ENCODE measurements at places on chromosomes 12 and 14.

DNA sequence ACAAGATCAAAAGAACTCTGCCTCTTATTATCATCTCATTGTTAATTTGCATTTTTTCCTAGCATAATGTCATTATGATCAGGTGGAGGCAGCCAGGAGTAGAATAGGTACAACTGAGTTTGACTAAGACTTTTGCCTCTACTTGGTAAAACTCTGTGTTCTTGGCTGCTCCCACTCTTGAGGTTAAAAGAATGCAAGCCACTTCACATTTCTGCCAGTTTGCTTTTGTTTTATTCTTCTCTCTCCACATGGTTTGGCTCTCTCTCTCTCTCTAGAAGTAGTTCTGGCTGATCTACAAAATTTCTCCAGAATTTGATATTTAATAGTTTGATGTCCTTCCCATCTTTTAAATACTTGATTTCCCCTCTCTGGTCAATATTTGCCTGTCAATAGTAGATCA is 170.7 kb upstream of the E2F7 start:
- DNase-seq, result no peak

GRCh38 chr12:107662484-107662883 is 23.1 kb upstream of the PWP1 start:
- DNase-seq, result no peak

- DNase-seq, result no peak
These were observed 95.3 kb downstream of the FGD4 start for GRCh38 chr12:32494656-32495055.

GRCh38 chr12:89427508-89428156 is 75.3 kb upstream of the DUSP6 start:
- no peak for DNase-seq

DNA sequence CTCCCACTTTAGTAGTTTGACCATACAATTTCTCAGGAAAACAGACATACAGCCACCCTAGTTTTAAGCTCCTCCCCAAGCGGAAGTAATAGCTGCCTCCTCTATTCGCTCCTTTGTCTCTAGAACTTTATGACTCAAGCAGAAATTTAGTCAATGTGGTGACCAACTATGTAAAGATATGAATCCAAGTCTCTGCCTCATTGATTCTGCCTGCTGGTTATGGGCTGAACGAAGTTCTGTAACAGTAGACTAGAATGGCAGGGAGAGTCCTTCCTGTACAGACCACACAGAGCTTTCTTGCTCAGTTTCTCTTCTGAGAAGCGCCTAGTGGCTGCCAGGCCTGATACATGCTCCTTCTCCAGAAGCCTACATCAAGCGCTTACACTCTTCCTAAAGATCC is 19.1 kb downstream of the KICS2 start:
- no peak for DNase-seq

- no peak for DNase-seq
These were observed 2.3 kb downstream of the ZNF410 start for GRCh38 chr14:73888971-73889370.

DNA sequence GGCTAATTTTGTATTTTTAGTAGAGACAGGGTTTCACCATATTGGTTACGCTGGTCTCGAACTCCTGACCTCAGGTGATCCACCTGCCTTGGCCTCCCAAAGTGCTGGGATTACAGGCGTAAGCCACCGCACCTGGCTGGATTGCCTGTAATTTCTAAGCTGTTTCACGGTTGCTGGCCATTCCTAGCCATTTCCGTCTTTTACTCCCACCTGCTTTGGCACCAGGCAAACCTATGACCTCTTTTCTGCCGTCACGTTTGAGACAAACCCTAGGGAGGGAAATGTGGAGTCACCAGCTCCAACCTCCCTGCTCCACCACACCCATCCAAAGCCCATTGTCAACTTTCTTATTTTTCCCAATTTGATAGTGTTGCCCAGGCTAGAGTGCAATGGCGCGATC is 1.2 kb downstream of the GPR132 start:
- DNase-seq, result no peak

- DNase-seq, result peak; percentile 49
These were observed 37.2 kb downstream of the RDH12 start for GRCh38 chr14:67738740-67739504.

GRCh38 chr14:24297190-24297964 is 2.2 kb downstream of the DHRS1 start:
- no peak for DNase-seq

GRCh38 chr12:93616584-93617101 is 44.2 kb downstream of the SOCS2 start:
- no peak for DNase-seq

GRCh38 chr14:73588695-73589094 is 3.0 kb upstream of the ACOT4 start:
- no peak for DNase-seq

DNA sequence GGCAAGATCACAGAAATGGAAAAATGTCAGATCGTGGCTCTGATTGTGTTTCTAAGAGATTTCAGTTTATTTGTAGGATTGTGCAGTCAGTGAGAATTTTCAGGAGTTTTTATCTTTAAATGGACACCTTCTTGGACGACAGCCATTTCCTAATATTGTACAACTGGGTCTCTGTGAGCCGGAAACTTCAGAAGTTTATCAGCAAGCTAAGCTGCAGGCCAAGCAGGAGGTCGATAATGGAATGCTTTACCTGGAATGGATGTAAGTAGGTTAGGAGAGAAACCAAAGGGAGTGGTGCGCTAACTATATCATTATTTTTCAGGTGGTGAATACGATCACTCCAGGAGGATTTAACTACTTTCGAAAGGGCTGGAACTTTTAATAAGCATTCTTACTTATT is 26.4 kb downstream of the APAF1 start:
- no peak for DNase-seq

GRCh38 chr12:90543841-90544240 is 411.1 kb downstream of the CCER1 start:
- DNase-seq, result no peak

- DNase-seq, result no peak
These were observed 111.9 kb upstream of the DDHD1 start for GRCh38 chr14:53265025-53265424.

- no peak for DNase-seq
These were observed 16.4 kb downstream of the ACVRL1 start for GRCh38 chr12:51923506-51924365.

GRCh38 chr14:21299562-21300130 is 19.8 kb downstream of the RPGRIP1 start:
- DNase-seq, result no peak

DNA sequence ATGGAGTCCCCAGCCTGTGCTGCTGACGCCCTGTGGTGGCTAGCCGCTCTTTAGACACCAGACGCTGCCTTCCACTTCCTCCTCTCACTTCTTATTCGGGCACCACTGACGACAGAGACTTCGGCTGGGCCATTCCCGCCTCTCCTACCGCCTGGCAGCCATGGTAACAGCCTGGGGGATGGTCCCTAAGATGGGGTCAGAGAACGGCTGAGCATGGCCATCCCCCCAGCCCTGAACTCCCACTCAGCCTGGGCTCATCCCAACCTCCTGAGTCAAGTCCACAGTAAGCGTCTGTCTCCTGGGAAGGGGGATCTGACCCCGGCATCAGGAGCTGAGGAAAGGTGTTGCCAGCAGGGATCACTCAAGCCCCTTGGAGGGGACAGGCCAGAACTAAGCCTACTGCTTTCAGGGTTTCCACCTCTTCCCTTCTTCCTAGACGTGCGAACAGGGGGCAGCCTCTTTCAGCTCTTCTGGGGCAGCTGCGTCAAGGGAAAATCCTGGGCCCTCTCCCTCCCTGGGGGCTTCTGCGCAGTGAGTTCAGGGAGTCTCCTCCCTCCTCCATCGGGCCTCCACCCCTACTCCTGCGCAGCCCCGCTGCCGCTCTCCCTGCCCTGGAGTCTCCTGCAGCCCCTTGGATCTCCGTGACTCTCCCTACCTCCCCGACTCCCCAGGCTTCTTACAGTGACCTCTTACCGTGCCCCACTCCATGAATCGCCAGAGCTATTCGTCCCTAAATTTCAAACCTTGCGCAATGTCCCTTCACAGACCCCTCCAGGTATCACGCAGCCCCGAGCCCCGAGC is 643 bp upstream of the TAMALIN start:
- DNase-seq, result no peak

- no peak for DNase-seq
These were observed 53.7 kb upstream of the GNPNAT1 start for GRCh38 chr14:52845081-52845480.

DNA sequence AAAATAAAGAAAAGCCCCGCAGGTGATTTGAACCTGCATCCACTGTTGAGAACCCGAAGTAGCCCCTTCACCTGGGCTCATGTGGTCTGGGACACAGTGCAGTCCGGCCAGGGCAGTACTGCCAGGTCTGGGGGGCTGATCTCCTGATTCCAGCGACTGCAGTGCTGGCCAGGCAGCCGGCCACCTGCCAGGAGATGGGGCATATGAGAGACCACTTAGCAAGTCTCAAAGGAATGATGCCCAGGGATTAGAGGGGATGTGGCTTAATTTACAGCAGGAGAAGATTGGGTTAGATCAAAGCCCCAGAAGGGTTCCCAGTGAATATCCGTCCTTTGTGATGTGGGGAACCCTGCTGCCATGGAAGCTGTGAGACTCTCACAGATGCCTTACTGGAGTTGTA is 113.3 kb downstream of the PRMT8 start:
- no peak for DNase-seq

DNA sequence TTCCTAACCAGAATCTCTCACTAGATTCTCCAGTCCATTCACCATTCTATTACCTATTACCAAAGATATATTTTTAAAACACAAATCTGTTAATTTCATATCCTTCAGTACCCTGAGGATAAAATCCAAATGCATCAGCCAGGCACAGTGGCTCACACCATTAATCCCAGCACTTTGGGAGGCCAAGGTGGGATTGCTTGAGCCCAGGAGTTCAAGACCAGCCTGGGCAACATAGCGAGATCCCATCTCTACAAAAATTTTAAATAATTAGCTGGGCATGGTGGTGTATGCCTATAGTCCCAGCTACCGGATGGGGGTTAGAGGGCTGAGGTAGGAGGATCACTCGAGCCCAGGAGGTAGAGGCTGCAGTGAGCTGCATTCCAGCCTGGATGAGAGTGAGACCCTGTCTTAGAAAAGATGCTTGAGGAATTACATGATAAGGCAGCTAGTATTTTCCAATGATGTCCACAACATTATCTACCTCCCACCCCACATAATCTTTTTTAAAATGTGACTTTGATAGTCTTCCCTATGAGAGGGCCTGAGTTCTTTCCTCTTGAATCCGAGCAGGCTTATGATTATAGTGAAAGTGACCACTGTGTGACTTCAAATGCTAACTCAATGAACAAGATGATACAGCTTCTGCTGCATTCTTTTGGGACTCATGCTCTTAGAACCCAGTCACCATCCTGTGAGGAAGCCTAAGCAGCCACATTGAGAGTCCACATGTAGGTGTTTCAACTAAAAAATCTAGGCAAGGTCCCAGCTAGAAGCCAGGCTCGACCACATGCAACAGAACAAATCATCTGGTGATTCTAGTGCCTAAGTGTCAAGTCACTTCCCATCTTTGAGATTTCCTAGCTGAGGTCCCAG is 18.0 kb downstream of the HECTD1 start:
- DNase-seq, result no peak

GRCh38 chr12:125402874-125403789 is 337.9 kb downstream of the AACS start:
- DNase-seq, result no peak

DNA sequence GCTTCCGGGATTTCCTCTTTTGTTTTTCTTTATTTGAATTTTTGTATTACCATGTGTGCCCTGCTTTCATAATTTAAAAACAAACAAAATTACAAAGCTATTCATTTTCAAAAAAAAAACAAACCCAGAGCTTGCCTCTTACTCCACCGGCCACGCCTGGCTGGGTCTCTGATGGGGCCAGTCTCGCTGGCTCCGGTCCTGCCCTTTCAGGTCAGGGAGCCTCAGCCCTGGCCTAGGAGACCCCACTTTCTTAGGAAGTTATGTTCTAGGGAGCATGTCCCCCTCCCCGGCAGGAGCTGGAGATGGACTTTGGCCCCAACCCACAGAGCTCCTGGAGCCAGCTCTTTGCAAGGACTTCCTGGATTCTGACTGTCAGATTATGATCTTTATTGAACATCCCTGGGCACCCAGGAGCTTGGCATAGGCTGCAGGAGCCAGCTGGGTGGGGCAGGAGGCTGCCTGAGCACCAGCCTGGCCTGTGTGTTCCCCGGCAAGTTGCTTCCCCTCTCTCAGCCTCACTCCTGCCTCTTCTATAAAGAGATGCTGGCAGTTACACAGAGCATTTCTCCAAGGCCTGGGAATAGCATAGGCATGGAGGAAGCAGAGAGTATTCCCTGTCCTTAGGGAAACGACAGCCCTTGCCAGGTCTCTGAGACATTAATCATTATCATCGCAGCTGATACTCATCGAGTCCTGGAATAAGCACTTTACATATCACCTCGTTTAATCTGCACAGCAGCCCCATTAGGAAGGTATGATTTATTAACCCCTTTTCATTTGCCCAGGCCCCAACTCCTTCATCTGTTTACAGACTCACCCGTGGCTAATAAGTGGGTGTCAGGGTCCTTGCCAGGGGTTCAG is 3.5 kb downstream of the DEGS2 start:
- DNase-seq, result no peak

- no peak for DNase-seq
These were observed 102.5 kb upstream of the MDM1 start for GRCh38 chr12:68434391-68435298.

DNA sequence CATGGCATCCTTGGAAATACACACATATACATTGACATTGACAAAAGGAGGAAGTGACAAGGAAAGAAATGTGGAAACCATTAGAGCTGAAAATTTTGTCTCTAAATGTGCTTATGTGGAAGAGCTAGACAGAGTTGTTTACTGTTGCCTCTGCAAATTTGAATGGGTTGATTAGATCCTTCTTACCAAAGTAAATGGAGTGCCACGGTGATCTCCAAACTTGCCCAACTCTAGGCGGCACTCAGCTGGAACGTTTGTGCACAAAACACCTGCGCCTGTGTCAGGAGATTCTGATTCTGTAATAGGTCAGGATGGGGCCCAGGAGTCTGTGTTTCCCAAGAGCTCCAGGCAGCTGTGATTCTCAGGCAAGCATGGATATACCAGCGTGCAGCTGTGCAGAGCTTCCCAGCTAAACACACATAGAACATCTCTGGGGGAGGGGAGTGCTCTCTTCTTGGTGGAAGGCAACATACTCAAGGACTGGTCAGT is 77.8 kb upstream of the BDKRB2 start:
- no peak for DNase-seq

DNA sequence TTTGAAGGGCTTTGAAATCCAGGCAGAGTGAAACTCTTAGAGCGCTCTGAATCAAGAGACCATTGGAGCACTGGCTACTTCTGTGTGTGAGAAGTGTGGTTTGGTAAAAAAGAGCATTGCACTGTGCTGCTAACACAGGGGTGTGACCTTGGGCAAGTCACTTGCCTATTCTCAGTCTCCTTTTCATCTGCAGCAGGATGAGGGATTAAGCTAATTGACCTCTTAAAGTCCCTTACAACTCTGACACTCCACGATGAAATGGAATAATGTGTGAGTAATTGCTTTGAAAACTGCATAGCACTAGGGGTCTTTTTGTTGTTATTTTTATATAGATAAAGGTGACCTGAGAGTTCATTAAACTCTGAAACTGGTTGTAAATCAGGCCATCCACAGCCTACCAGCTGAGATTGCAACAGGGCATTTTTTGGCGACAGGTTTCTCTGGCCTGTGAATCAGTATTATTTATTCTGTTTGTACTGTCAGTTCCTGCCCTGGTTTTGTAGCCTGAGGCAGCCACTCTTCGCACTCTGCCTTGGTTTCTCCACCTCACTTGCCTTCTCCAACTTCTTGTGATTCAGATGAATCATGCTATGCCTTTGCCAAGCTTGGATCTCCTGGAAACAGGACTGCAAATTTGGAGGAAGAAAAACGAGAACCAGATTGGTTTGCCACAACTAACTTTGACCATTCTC is 159.9 kb upstream of the PARP11 start:
- DNase-seq, result no peak

GRCh38 chr14:21059842-21060613 is 2.4 kb downstream of the RNASE8 start:
- no peak for DNase-seq

GRCh38 chr14:64234877-64235651 is 59.1 kb downstream of the ESR2 start:
- DNase-seq, result no peak
